H9 (cell line): ENCODE measurements at places on chromosomes 3 and 15.

DNA sequence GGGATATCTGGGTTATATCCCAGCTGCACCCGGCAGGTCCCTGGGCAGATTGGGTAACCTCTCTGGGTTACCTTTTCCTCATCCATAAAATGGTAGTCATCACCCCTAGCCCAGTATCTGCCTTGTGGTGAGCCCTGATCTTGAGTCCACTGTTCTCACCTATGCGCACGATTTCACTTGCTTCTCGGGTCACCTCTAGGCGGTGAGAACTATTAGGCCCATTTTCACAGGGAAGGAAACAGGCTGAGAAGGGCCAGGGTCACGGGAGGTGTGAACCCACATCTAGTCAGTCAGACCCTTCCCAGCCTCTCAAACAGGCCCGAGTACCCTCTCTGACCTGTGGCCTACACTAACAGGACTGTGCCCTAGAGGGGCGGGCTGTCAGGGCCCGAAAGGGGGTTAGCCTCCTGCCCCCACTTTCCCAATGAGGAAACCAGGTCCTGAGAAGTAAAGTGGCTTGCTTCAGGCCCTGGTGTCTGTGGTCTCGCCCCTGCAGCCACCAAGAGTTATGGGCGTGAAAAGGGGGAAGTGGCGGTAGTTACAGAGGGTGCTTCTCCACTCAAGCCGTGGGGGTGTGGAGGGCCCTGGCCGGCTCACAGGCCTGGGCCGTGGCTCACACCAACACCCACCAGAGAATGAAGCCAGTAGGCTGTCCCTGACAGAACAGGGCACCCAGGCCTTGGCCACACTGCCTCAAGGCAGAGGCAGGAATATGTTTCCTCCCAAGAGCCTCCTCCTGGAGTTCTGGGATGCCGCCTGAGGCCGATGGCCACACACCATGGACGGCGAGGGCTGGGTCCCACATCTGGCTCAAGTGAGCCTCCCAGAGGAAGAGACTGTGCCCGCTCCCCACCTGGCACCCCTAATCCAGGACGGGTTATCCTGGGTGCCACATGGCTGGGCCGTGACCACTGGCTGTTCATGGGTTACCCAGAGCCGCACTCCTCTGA is 19.5 kb downstream of the PSTPIP1 start:
- no peaks in the 10 kb centered on the region for H3K36me3 ChIP-seq
- no peak for DNase-seq
- no peaks in the 10 kb centered on the region for H3K4me1 ChIP-seq
- no peak overlapping the region for H3K27ac ChIP-seq
- H3K4me3 ChIP-seq = no peak overlapping the region
- H3K27me3 ChIP-seq = no peaks in the 10 kb centered on the region

DNA sequence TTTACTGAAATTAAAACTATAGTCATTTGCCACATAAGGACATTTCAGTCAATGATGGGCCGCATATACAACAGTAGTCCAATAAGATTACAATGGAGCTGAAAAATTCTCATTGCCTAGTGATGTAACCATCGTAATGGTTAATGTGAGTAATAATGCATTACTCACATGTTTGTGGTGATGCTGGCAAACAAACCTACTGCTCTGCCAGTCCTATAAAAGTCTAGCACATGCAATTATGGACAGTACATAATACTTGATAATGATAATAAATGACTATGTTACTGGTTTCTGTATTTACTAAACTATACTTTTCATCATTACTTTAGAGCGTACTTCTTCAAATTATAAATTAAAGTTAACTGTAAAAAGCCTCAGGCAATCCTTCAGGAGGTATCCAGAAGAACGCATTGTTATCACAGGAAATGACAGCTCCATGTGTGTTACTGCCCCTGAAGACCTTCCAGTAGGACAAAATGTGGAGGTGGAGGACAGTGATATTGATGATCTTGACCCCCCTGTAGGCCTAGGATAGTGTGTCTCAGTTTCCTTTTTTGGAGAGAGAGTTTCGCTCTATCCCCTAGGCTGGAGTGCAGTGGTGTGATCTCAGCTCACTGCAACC is 102.7 kb downstream of the ATP1B3 start:
- H3K27me3 ChIP-seq = no peaks in the 10 kb centered on the region
- no peaks in the 10 kb centered on the region for H3K4me1 ChIP-seq

DNA sequence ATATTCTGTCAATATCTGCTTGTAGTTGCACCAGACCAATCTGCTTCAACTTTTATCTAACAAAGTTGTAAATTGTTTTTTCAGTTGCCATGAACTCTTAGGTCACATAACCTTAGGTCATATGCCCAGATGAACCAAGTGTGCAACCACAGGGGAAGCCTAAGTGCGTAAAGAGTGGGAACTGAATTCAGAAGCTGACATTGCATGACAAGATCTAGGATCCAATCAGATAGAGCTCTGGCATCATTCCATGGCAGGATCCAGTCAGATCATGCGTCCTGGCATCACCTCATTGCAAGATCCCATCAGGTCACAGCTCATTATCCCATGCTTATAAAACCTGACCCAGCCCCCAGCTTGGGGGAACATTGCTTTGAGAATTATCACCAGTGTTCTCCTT is 18.9 kb upstream of the IFT57 start:
- peaks cover 6% of the 10 kb centered on the region; the same call in 2 of the 3 replicates for H3K36me3 ChIP-seq
- no peak for DNase-seq
- H3K27ac ChIP-seq = no peak overlapping the region
- no peaks in the 10 kb centered on the region for H3K27me3 ChIP-seq
- no peak overlapping the region for H3K4me3 ChIP-seq
- no peaks in the 10 kb centered on the region for H3K4me1 ChIP-seq

DNA sequence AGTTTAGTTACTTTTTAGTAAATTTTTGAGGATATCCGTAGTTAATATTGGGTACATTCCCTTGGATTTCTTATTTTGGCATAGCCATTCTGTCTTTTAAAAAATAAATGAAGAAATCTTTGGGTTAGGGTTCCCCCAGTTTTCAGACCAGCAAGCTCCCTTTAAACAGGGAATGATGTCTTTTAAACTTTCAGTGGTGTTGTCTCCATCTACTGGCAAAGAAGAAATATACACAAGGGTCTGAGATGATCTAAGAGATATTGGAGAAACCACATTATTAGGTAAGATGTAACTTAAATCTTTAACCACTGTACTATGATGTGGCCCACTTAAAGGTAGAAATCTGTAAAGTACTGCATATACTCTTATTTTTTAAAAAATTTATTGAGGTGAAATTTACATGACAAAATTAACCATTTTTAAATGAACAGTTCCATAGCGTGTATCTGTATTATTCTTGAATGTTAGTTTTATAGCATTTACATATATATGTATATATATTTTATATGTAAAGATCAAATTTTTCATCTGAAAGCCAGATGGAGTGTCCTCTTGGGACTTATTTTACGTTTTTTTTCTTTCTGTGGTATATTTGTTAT is 35.1 kb upstream of the EIF3J start:
- H3K4me3 ChIP-seq = no peak overlapping the region
- no peaks in the 10 kb centered on the region for H3K4me1 ChIP-seq
- peaks cover 11% of the 10 kb centered on the region; the same call in 2 of the 3 replicates for H3K36me3 ChIP-seq
- no peaks in the 10 kb centered on the region for H3K27me3 ChIP-seq
- DNase-seq = no peak
- H3K27ac ChIP-seq = no peak overlapping the region

GRCh38 chr3:10330319-10330718 is 9.4 kb upstream of the SEC13 start:
- H3K4me3 ChIP-seq = no peak overlapping the region
- no peaks in the 10 kb centered on the region for H3K27me3 ChIP-seq
- DNase-seq = peak; percentile 25

GRCh38 chr3:128973988-128974564 is 19.8 kb downstream of the CFAP92 start:
- no peak overlapping the region for H3K4me3 ChIP-seq
- no peak overlapping the region for H3K27ac ChIP-seq
- no peaks in the 10 kb centered on the region for H3K36me3 ChIP-seq
- H3K4me1 ChIP-seq = no peaks in the 10 kb centered on the region

DNA sequence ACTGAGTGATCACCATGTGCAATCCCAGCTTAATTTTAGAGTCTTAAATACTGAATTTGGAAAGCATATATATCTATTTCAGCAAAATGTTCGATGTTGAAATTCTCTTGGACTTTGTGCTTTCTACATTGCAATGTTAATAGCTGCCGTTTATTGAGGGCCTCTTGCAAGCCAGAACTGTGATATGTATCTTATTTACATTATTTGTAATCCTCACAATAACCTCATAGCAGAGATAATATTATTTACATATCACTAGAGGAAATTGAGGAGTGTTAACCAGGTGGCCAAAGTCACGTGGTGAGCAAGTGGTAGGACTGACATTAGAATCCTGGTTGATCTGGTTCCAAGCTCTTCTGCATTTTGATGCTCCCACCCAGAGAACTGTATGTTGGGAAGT is 254.1 kb downstream of the SLC9A9 start:
- H3K27me3 ChIP-seq = no peaks in the 10 kb centered on the region
- no peaks in the 10 kb centered on the region for H3K36me3 ChIP-seq
- H3K27ac ChIP-seq = no peak overlapping the region
- DNase-seq = no peak
- H3K4me3 ChIP-seq = no peak overlapping the region

GRCh38 chr3:143098032-143098764 is 21.4 kb upstream of the CHST2 start:
- no peaks in the 10 kb centered on the region for H3K27me3 ChIP-seq
- peaks cover 2% of the 10 kb centered on the region for H3K36me3 ChIP-seq
- DNase-seq = no peak
- H3K4me1 ChIP-seq = no peaks in the 10 kb centered on the region
- H3K27ac ChIP-seq = no peak overlapping the region
- H3K4me3 ChIP-seq = no peak overlapping the region

- H3K27ac ChIP-seq = no peak overlapping the region
- H3K4me1 ChIP-seq = no peaks in the 10 kb centered on the region
- no peak overlapping the region for H3K4me3 ChIP-seq
- no peaks in the 10 kb centered on the region for H3K27me3 ChIP-seq
- peak; percentile 28 for DNase-seq
Measured at GRCh38 chr3:47012342-47013230, 33.1 kb downstream of the NBEAL2 start.

DNA sequence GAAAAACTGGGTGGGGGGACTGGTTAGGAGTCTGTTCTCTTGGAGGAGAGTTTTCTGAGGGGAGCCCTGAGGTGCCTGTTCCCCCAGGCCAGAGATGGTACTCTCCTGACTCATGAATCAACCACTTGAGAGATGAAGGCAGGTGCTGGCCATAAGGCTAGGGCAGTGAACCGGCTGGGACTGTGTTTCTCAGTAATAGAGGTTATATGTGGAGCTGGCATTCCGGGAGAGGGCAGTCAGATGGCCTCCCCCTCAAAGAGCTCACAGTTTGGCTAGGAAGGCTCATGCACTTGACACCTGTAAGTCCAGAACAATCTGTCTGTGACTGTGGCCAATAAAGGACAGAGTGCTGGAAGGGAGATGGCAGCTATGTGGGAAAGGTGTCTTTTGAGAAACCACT is 10.0 kb upstream of the SCN10A start:
- H3K4me1 ChIP-seq = no peaks in the 10 kb centered on the region
- no peak for DNase-seq
- H3K4me3 ChIP-seq = no peak overlapping the region
- no peaks in the 10 kb centered on the region for H3K27me3 ChIP-seq

- H3K4me1 ChIP-seq = no peaks in the 10 kb centered on the region; the same call in 1 of the 2 replicates
- H3K36me3 ChIP-seq = no peaks in the 10 kb centered on the region
- no peak overlapping the region for H3K27ac ChIP-seq
- H3K27me3 ChIP-seq = no peaks in the 10 kb centered on the region
- DNase-seq = no peak
Measured at GRCh38 chr3:23383875-23384274, 180.7 kb downstream of the UBE2E2 start.

- peaks cover 34% of the 10 kb centered on the region for H3K36me3 ChIP-seq
- no peaks in the 10 kb centered on the region for H3K4me1 ChIP-seq
- peak overlapping the region; percentile 92 for H3K4me3 ChIP-seq
- H3K27me3 ChIP-seq = no peaks in the 10 kb centered on the region; the same call in 1 of the 2 replicates
Measured at GRCh38 chr3:156675830-156676767, 1.7 kb downstream of the TIPARP start.

DNA sequence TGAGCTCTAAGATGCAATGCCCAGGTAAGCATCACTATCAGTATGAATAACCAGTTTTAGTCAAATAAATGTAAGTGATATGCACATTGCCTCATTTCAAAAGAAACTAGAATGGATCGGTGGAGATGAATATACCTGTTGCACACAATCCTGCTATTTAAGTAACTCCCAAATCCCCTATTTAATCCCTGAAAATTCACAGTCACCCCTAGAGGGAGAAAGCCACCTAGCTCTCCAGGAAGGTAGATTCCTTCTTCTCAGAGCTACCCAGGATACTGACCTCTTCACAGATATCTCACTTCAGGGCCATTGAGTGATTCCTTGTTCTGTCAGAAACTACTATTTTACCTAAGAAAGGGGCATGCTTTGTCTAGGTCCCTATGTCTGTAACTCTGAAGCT is 11.7 kb downstream of the LSAMP start:
- no peak overlapping the region for H3K4me3 ChIP-seq
- no peaks in the 10 kb centered on the region for H3K36me3 ChIP-seq
- no peak for DNase-seq
- no peak overlapping the region for H3K27ac ChIP-seq

DNA sequence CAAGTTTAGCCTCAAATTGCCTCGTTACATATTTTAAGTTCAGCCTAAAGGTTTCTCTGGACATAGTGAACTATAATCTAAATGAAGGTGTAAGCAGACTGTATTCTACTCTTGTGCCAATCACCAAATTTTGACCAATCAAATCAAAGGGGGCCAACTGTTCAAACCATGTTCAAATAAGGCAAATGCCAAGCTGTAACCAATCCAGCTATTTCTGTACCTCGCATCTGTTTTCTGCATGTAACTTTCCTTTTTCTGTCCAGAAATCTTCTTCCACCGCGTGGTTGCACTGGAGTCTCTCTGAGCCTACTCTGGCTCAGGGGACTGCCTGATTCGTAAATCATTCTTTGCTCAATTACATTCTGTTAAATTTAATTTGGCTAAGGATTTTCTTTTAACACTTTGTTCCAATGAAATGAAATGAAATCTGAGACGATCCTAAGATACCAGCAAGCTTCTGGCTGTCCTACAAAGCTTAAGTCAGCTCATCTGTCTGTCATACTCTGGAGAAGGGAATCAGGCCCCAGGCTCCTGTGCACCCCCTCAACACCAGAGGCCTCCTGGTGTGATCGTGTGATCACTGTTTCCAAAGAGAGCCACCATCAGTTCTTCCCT is 53.2 kb upstream of the ZNF148 start:
- no peaks in the 10 kb centered on the region for H3K36me3 ChIP-seq
- no peak overlapping the region for H3K27ac ChIP-seq
- no peak overlapping the region for H3K4me3 ChIP-seq
- no peaks in the 10 kb centered on the region for H3K4me1 ChIP-seq
- no peak for DNase-seq
- H3K27me3 ChIP-seq = no peaks in the 10 kb centered on the region

- H3K4me1 ChIP-seq = no peaks in the 10 kb centered on the region
- DNase-seq = no peak
- H3K27ac ChIP-seq = no peak overlapping the region
- no peaks in the 10 kb centered on the region for H3K36me3 ChIP-seq
Measured at GRCh38 chr3:11435440-11436165, 163.4 kb downstream of the ATG7 start.

- no peaks in the 10 kb centered on the region; the same call in 1 of the 2 replicates for H3K4me1 ChIP-seq
- no peaks in the 10 kb centered on the region for H3K36me3 ChIP-seq
- no peak for DNase-seq
- H3K27me3 ChIP-seq = no peaks in the 10 kb centered on the region
Measured at GRCh38 chr3:130789782-130790322, 43.2 kb upstream of the PIK3R4 start.
